Activated B cell treated with CpG ODN at 0.5 μM for 24 hours (primary cell): ENCODE measurements at places on chromosomes 7 and 10. TPM values are rescaled to one million over a fixed set of nuclear protein-coding genes. Genes with fewer than 3 reads are reported as not detected.

Gene LRGUK
- total RNA-seq = 0.91 and 1.0 TPM in 2 replicates

Gene CAMK1D
- total RNA-seq = 51.7 and 58.8 TPM in 2 replicates

Gene LMOD2
- total RNA-seq = not detected in 2 replicates

Gene SEMA3E
- not detected in 2 replicates for total RNA-seq

Gene GSDME
- total RNA-seq = 3.1 and 4.1 TPM in 2 replicates

Gene INSYN2A
- total RNA-seq = not detected in 2 replicates

Gene GIMAP1
- total RNA-seq = 0.29 and 0.89 TPM in 2 replicates

Gene TECPR1
- 24.6 and 34.5 TPM in 2 replicates for total RNA-seq

Gene CCDC172
- total RNA-seq = not detected in 2 replicates

Gene DPP6
- total RNA-seq = not detected in 2 replicates

Gene WNT16
- 4.9 and 6.7 TPM in 2 replicates for total RNA-seq

Gene CARD11
- total RNA-seq = 107 and 114 TPM in 2 replicates

Gene ZNF467
- total RNA-seq = 0.20 and 0.32 TPM in 2 replicates

Gene CREB5
- total RNA-seq = 0.42 and 0.80 TPM in 2 replicates

Gene TMEM229A
- total RNA-seq = not detected in 2 replicates

Gene GPAM
- 8.6 and 10.2 TPM in 2 replicates for total RNA-seq

Gene MRLN
- not detected in 2 replicates for total RNA-seq

Gene TAF3
- 12.4 and 12.6 TPM in 2 replicates for total RNA-seq

Gene PRRT4
- 0.10 TPM in 1 of 2 replicates, not detected in the other for total RNA-seq

Gene PDE1C
- not detected in 2 replicates for total RNA-seq

Gene GIMAP8
- total RNA-seq = 0.22 TPM in 1 of 2 replicates, not detected in the other
